Cortex of kidney (tissue), 1 donor: ENCODE measurements at places on chromosomes 12 and 14.

- DNase-seq, result no peak
Observed at GRCh38 chr14:29607169-29607568, 320.5 kb downstream of the PRKD1 start.

DNA sequence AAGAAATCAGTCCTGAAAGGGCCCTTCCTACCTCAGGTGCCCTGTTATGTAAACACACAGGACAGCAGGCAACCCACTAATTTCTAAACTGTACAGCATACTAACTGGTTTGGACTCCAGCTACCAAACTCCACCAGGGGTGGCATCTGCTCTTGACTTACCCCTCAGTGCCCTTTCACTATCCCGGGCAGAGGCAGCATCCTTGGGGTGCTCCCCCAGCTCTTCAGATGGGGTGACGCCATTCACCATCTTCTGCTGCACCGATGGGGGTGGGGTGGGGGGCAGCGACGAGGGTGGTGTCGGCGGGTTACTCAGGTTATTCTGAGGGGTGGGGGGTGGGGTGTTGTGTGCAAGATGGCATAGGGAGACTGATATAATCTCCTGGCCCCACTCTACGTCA, 11.5 kb upstream of the PRKAG1 start:
- DNase-seq, result no peak

GRCh38 chr14:51006781-51007211, 62.5 kb upstream of the PYGL start:
- no peak for DNase-seq

GRCh38 chr14:104787736-104788135, 7.8 kb downstream of the AKT1 start:
- DNase-seq, result no peak

GRCh38 chr12:14356147-14356546, 9.3 kb upstream of the ATF7IP start:
- DNase-seq, result no peak

- no peak for DNase-seq
Observed at GRCh38 chr12:50039151-50039835, 14.0 kb upstream of the RACGAP1 start.

GRCh38 chr12:49643961-49644619, 20.7 kb downstream of the PRPF40B start:
- DNase-seq, result no peak

DNA sequence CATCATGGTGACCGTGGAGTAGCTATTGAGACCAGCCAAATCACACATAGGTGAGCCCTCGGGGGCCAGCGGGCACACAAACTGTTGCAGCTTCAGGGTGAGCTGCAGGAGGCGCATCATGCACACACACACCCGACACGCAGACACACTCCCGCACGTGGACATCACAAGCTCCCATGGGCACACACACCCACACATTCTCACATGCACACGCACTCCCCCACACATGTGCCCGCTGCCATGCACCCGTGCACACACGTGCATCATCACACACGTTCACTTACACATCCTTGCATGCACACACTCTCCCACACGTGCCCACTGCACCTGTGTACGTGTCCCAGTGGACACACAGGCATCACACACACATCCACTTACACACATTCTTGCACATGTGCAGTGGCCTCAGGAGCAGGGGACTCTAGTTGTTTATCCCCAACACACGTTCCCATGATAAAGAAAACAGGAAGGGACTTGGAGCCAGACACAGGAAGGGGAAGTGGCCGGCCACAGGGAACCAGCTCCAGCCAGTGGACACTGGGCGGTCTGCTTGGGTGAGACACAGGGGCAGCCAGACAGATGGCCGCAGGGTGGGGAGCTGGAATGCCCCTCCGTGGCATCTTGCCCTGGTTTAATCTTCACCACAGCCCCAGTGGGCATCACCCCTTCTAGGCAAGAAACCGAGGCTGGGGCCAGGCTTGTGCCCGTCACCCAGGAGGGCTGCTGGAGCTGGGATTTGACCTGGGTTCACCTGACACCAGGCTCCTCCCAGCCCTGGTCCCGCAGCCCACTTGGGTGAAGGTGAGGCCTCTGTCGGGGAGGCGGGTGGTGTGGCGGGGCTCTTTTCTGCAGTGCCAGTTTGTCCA, 49.7 kb downstream of the CYP46A1 start:
- no peak for DNase-seq

DNA sequence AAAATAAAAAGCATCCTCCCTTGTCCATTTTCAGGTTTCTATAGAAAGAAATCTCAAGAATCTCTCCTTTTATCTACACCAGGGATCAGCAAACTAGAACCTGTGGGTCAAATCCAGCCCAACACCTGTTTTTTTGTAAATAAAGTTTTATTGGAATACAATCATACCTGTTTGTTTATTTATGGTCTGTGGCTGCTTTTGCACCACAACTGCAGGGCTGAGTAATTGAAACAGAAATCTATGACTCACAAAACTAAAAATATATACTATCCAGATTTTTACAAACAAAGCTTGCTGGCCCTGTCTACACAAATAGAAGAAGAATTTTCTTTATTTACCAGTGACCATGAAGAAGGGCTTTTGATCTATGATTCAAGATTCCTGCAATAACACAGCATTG, 95.1 kb upstream of the COCH start:
- no peak for DNase-seq
